ENCODE measurements at places on chromosomes 5 and 9.

DNA sequence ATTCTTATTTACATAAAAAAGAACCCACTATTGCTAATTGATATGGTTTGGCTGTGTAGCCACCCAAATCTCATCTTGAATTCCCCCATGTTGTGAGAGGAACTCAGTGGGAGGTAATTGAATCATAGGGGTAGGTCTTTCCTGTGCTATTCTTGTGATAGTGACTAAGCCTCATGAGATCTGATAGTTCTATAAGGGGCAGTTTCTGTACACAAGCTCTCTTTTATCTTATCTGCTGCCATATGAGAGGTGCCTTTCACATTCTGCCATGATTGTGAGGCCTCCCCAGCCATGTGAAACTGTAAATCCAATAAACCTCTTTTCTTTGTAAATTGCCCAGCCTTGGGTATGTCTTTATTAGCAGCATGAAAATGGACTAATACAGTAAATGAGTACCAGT is 58.2 kb upstream of the PRR16 start:
- DNase-seq, result no peak

DNA sequence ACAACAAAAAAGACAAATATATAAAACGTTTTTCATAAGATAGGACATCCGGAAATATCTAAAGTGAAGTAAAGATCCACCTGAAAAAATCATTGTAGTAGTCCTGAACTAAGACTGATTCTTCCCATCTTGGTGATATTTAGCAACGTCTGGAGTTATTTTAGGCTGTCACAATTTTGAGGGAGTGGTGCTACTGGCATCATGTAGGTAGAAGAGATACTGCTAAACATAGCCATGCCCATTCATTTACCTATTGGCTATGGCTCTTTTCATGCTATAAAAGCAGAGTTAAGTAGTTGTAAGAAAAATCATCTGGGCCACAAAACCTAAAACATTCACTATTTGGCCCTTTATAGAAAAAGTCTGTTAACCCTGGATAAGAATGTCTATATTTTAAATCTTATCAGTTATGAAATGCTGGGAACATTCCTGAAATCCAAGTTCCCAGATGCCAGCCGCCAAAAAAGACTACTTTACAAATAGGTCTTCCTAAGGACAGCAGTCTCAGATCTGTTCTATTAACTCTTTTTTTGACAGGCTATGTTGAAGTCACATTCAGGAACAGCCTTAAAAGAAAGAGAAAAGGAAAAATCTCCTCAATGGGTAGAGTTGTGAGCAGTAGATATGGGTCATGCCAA is 27.0 kb downstream of the RAPGEF6 start:
- no peak for DNase-seq

DNA sequence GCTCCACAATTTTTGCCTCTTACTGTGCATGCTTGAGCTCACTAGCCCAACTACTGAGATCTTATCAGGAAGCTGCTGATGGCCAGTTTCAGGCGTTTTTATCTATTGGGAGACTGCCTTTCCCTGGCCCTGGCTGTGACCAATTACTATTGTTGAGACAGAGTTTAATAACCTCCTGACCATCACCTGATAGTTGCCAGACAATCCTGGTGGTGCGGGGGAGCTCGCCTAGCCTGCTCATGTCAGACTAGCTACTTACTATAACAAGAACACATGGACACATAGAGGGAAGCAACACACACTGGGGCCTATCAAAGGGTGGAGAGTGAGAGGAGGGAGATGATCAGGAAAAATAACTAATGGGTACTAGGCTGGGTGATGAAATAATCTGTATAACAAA is 13.0 kb upstream of the OXCT1 start:
- no peak for DNase-seq

- DNase-seq, result no peak
Observed at GRCh38 chr5:68320413-68320986, 104.9 kb downstream of the PIK3R1 start.

DNA sequence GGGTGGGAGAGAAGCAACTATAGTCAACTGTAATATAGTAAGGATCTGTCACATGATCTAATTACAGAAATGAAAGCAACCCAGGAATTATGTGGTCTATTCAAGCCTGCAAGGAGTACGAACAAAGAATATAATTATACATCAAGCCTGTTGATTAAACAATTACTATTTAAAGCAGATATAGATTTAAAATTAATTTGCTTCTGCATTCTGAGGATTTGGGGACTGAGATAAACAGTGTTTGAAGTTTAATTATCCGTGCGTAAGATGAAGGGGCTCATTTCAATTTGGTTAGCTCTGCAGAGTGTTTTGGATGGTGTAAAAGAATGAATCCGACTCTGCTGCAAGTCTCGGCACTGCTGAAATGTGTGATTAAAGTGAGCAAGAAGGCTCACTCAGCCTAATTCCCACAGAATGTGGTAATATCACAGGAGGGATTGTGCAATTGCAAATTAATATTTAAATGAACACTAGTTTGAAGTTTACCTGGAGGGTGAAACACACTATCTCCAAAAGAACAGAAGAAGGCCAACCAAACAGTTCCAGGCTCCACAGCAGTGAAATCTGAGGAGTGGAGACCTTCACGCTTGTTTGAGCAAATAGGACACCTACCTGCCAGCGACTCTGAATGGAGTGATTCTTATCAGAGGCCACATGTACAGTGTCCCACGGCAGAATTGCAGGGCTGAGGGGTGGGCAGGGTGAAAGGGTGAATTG is 420.6 kb upstream of the SLC30A5 start:
- DNase-seq, result no peak

- DNase-seq, result no peak
Observed at GRCh38 chr5:150605546-150605945, 34.9 kb upstream of the SYNPO start.

DNA sequence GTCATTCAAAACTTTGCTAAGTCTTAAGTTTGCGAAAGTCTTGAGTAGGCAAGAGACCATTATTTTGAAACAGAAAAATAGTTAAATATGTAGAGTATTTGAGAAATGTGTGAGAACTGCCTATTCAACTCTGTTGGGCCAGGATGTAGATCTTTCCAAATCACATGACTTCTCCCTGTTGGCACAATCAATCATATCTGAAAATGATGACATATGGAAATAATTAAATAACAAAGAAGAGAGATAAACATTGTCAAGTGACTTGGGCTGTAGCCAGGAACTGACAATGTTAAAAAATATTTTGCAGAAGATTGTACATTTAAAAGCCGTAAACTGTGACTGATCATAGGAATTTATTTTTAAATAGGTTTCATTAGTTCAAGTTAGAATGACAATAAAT is 104.6 kb upstream of the IL6ST start:
- no peak for DNase-seq

DNA sequence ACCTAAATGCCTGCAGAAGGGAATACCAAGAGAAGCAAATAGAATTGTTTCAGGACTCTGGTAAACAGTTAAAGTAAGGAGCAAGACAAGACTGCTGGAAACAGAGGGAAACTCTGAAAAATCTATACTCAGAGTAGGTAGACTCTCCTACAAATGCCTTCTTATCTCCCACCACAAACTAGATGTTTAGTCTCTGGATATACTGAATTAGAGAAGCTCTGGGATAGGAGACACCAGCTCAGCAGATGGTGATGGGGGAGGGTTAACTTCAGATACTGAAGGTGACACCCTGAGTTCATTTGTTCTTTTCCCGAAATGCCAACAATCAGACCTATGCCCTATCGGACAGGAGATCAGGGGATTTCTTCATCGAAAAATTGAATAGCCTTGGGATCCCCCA is 54.1 kb upstream of the CHD1 start:
- DNase-seq, result no peak

DNA sequence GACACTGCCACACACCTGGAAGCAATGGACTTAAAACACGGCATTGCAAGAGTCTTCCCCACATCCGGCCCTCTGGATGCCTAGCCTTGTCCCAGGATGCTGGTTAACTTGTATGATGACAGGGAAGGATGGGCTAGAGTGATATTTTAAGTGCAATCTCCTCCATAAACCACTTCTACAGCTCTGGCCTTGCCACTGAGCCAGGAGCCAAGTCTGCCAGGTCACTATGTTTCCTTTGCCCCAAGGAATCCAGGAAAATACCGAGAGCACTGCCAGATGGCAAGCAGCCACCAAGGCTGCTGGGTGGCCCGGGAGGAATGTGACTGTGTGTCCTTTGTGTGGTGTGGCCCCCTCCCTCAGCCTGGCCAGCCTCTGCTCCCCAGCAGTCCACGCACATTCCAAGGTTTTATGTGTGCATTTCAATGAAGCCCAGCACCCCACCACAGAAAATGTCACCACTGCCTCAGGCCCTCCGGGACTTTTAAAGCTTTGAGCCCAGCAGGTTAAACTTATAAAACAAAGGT is 106.0 kb downstream of the FRMD3 start:
- no peak for DNase-seq

GRCh38 chr9:126915281-126915816 is 767 bp downstream of the RALGPS1 start:
- no peak for DNase-seq

DNA sequence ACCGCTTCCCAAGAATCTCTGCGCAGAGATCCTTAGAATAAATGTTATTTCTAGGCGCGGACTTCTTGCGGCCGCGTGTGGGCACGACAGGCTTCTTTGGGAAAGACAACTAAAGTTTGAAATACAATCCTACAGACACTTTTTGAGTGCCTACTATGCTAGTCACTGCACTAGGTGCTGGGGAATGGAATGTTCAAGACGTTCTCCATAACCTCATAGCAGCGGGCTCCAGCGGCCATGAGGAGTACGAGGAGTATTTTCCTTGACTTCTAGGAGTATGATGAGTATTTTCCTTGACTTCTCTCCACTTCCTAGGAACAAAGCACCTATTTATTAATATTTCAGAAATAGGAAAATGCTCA is 636 bp upstream of the PWWP2A start:
- DNase-seq, result no peak

GRCh38 chr9:72950875-72951442 is 1.9 kb downstream of the ALDH1A1 start:
- no peak for DNase-seq

DNA sequence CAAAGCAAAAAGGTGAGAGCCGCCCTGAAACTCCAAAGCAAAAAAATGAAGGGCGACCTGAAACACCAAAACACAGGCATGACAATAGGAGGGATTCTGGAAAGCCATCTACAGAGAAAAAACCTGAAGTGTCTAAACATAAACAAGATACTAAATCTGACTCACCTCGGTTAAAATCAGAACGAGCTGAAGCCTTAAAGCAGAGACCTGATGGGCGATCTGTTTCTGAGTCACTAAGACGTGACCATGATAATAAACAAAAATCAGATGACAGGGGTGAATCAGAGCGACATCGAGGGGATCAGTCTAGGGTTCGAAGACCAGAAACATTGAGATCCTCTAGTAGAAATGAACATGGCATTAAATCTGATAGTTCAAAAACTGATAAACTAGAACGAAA is 108.8 kb downstream of the NIPBL start:
- DNase-seq, result no peak

DNA sequence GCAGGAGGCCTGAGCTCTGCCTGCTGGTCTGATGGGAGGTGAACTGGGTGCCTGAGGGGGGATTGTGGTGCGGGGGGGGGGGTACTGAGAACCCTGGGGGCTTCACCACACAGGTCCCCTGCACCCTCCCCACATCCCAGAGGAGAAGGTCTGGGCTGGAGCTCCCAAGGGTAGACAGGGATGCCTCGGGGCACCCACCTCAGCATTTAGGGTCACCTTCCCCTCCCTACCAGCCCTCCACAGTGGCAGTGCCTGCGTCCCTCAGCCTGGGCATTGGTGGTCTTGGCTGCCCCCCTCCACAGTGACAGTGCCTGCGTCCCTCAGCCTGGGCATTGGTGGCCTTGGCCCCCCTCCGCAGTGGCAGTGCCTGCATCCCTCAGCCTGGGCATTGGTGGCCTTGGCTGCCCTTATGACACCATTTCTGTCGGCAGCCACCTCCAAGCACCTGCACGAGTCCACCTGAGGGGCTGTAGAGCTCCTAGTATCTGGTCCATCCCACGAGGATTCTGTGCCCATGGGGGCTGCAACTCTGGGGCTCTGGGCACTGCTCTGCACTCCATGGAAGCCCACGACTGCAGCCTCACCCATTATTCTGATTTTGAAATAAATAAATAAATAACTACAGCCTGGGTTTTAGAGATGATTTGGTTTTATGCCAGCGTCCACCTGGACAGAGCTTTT is 21.5 kb downstream of the NKD2 start:
- DNase-seq, result no peak

GRCh38 chr9:37675661-37676060 is 24.9 kb downstream of the FRMPD1 start:
- no peak for DNase-seq

DNA sequence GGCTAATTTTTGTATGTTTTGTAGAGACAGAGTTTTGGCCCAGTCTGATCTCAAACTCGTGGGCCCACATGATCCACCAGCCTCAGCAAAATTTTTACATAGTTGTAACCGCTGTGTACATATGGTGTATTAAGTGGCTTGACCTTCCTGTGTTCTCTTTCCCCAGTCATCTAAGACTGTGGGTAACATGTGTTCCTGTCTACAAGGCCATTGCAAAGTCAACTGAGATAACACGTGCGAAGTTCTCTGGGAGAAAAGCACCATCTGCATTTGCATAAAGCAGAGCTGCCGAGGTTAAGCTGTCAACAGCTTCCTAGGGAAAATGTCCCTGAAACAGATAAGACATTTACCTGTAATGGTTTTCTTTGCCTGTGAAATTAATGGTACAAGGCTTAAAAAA is 273.7 kb downstream of the FANCC start:
- no peak for DNase-seq

- DNase-seq, result no peak
Observed at GRCh38 chr5:99076723-99077640, 148.2 kb upstream of the CHD1 start.

DNA sequence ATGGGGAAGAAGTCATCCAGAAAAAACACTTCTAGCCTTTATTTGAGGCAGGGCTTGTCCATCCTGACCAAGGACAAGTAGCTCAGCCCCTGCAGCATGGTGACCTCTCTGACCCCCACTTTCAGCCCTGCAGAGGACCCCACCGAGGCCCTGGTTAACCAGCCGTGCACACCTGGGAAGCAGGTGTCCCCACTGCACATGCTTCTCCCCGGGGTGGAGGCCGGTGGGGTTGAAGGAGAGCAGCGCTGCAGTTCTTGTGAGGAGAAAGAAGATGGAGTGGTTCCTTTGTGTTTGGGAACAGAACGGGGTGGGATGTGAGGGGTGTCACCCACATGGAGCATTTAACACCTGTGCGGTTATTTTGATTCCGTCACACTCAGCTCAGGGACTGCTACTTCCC is 21.1 kb upstream of the ZBTB34 start:
- no peak for DNase-seq

DNA sequence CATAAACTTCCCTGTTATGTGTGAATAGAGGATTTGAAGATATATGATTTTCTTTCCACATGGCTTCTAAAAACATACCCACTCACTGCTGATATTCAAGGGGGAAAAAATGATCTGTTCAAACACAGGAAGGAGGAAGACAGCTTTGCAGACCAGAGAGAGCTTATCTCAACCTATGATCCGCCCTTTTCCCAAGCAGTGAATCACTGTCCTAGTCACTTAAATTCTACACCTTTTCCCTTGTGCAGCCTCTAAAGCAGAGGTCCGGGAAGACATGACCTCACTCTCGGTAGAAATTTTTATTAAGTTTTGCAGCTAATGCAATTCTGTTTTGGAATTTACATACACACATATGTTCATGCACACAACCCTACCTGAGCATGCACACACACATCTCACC is 197.2 kb downstream of the DIRAS2 start:
- no peak for DNase-seq

GRCh38 chr5:179827680-179828079 is 7.0 kb downstream of the SQSTM1 start:
- DNase-seq, result no peak
